ENCODE measurements at places on chromosomes 6 and 20.

GRCh38 chr6:95208621-95209020 lies 368.7 kb upstream of the MANEA start:
- DNase-seq = no peak

- DNase-seq = no peak
These were observed 205.0 kb upstream of the PREP start for GRCh38 chr6:105607636-105608621.

- DNase-seq = no peak
These were observed 55.8 kb downstream of the ARHGAP40 start for GRCh38 chr20:38657390-38657789.

DNA sequence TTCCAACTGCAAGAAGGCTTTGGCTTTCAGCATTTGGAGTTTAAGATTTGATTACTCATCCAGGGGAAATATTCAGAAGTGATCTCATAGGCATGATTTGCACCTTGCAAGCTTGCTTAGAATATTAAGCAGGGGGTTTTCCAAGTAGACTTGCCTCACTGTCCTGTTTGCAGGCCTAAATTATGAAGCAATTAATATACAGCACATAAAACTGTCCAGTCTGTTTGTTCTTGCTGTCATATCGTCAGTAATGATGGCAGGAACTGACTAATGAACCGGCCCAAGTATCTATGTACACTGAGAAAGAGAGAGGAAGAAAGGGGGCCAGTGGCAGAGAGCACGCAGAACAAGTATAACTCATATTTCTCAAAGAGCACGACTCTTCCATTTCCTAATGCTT lies 212.5 kb upstream of the SUPT3H start:
- no peak for DNase-seq

- DNase-seq = no peak
These were observed 16.2 kb downstream of the GABRR2 start for GRCh38 chr6:89298680-89299465.

- DNase-seq = no peak
These were observed 125.3 kb downstream of the ATXN1 start for GRCh38 chr6:16635810-16636602.

GRCh38 chr6:4401408-4402368 lies 266.3 kb upstream of the ECI2 start:
- no peak for DNase-seq

GRCh38 chr6:15596186-15596896 lies 66.5 kb downstream of the DTNBP1 start:
- DNase-seq = no peak

GRCh38 chr6:31405996-31406395 lies 2.6 kb downstream of the MICA start:
- DNase-seq = no peak

DNA sequence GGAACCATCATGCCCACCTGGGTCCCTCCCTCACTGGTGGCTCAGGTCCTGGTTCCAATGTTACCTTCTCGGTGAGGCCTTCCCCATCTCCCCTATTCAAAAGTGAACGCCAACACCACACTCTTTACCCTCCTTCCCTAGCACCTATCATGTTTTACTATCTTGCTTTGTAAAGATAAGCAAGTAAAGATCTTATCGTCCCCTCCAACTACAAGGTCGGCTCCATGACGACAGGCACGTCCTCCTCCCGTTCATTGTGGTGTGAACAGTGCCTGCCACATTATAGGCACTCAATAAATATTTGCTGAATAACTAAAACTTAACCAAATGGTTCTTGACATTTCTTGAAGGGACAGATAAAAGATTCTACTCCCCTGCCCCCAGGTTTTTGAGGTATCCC lies 147.1 kb downstream of the PREX1 start:
- no peak for DNase-seq

DNA sequence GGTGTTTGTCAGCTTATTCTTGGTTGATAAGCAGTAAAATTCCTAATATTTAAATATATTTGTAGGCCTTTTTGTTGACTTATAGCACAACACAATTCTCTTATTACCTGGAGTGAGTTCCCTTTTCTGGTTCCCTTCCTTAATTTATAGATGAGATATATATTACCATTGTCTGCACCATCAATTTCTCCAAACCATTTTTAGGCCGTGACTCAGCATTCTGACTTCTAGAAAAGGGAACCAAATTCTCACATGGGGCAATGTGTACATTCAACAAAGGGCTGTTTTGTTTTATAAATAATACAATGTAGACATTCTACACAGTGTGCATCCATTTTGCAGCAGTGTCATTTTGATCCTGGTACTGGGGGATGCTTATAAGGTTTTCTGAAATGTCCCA lies 52.8 kb downstream of the NCOA7 start:
- DNase-seq = no peak

- no peak for DNase-seq
These were observed 2.3 kb downstream of the THBD start for GRCh38 chr20:23047001-23047737.

- no peak for DNase-seq
These were observed 43.1 kb downstream of the CD109 start for GRCh38 chr6:73739096-73739495.

GRCh38 chr6:150336299-150336698 lies 32.5 kb upstream of the IYD start:
- DNase-seq = no peak

DNA sequence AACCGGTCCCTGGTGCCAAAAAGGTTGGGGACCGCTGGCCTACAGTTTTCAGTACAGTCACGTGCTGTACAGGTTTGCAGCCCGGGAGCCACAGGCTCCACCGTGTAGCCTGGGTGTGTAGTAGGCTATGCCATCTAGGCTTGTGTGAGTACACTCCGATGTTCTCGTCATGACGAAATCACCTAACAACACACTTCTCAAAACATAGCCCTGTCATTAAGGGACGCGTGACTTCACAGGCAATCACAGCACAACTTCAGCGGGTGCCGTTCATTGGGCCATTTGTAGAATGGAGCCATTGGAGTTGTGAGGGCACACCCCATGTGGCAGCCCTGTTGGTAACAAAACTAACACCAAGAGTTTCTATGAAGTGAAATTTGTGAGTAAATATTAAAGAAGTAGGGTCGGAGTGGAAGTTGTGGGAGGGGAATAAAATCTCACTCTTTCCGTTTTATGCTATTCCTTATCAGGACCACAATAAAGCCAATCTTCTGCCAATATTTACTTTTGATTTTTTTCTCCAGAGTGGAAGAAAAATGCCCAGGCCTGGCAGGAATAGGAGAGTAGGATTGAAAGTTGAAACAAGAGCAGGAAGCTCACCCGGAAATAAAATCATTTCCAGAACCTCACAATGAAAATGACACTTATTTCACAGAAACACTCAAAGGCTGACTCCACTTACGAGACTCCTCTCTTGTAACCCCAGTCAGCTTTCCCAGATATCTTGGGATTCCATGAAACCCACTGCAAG lies 63.7 kb upstream of the PTPN1 start:
- DNase-seq = no peak

DNA sequence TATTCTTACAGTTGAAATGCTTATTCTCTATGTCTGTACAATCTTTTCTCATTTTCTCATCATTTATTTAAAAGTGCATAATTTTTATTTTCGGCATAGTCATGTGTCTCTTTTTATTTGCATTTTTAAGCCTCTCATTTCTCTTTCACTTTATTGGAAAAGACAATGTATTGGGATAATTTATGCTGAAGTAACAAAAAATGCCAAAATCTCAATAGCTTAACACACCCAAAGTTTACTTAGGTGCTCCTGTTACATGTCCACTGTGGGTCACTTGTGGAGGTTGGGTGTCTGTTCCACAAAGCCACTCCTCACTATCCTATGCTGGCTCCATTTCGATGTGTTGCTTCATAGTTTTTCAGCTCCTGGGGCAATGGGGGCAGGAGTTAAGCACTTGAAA lies 638.7 kb downstream of the CD109 start:
- no peak for DNase-seq

- DNase-seq = no peak
These were observed 116.0 kb upstream of the SUPT3H start for GRCh38 chr6:45493761-45494160.

DNA sequence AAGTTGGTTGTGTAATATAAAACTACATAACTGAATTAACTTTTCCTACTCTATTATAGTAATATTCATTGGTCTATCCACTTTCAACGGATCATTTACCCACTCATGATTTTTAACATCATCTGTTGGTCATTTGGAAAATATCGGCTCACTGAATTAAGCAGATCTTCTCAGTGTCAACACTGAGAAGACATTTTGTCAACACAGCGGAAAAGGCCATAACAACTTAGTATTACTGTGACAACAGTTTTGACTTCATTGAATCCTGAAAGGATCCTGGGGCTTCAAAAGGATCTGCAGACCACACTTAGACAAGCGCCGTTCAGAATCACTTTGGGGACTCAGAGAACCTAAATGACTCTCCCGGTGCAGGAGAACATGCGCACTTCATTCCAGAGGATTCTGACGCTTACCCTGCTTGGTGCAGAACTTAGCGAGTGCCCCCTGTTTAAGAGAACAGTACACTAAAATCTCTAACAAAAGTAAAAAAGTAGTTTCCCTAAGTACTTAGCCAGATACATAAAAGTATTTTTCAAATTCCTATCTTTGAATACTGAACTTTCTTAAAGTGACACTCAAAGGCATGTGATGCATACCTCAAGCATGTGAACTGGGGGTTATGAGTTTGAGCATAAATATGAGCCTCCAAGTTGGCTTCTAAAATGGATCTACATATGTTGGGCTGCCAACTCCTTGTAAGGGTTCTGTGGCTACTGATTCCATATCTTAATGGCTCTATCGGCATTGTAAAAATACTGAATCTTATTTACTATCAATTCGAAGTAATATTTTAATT lies 4.0 kb downstream of the ZBTB2 start:
- no peak for DNase-seq

DNA sequence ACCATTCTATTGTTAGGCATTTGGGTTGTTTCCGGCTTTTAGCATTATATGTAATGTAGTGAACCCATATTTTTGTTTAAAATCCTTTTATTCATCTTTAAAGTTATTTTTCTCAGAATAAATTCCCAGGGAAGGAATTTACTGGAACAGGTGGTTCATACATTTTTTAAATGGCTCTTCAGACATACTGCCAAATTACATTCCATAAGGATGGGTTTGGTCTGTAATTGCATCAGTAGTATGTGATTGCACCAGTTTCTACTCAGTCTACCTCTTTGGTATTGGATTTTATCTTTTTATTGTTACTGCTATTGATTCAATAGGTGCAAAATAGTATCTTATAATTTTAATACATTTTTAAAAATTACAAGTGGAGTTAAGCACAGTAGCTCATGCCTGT lies 27.2 kb downstream of the BRPF3 start:
- DNase-seq = no peak

Data from activated CD8-positive, alpha-beta memory T cell treated with anti-CD3 and anti-CD28 coated beads for 24 hours (primary cell).